Thoracic aorta (tissue), 2 donors: ENCODE measurements at places on chromosomes 2 and 18.

GRCh38 chr2:65746931-65747675, 314.7 kb upstream of the SPRED2 start:
- DNase-seq: no peak

DNA sequence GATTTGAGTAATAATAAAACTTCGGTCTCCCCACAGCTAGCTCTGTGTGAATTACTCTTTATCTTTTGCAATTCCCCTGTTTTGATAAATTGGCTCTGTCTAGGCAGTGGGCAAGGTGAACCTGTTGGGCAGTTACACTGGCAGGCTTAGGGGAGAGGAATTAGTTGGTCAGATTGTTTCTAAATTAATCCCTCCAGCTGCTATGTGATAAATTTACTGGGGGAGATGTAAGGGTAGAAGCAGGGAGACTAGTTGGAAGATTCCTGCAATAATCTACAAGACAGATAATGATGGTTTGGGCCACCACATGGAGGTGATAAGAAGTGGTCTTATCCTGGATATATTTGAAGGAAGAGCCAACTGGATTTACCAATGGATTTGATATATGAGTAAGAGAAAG, 118.5 kb upstream of the TACR1 start:
- no peak for DNase-seq

DNA sequence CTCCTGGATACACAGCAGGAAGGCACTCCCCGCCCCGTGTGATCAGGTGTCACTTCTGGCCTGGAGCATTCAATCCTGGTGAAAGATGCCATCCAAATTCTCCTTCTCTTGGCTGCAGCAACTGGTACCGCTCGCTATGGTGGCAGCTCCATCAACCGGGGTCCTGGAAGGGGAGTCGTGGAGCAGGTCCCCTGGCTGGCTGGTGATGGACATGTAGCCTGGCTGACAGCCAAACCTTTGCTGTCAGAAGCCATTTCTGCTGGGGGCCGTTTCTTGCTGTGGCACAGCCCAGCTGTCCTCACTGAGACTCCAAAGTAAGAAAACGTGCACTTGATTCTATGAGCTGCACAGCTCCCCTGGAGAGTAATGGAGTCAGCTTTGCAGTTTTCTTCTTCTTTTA, 7.1 kb upstream of the CYS1 start:
- DNase-seq: no peak

DNA sequence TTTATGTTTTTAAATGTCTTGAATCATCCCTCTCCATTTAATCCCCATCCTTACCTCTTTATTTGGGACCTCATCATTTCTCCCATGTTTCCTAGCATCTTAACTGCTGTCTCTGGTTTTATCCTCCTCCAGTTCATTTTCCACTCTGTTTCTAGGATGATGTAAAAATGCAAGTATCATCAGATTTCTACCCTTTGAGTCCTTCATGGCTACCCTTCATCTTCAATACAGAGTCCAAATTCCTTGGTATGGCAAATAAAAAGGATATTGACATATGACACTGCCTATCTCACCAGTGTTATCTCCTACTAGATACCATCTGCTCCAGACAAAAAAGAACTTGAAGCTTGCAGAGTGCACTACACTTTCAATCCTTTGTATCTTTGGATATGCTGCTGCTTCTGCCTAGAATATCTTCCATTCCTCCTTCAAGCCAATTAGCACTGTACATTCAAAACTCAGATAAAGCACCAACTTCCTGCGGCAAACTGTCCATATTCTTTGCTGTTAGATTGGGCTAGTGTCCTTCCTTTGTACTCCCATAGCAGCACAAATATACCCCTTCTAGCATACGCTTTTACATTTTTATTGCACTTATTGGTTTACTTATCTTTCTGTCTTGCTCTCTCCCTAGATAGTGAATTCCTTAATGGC, 24.6 kb upstream of the TLK1 start:
- DNase-seq: no peak
